Activated T-cell treated with anti-CD3 and anti-CD28 coated beads, Interleukin-2, amount 50 U/mL, for 4 hours (primary cell): ENCODE measurements at places on chromosomes 1 and 21. TPM values are rescaled to one million over a fixed set of nuclear protein-coding genes. Genes with fewer than 3 reads are reported as not detected.

- no peak for DNase-seq
Measured at GRCh38 chr1:230349020-230349393, 77.1 kb downstream of the PGBD5 start.

GRCh38 chr1:119136401-119136800 is 4.1 kb downstream of the WARS2 start:
- no peak for DNase-seq

DNA sequence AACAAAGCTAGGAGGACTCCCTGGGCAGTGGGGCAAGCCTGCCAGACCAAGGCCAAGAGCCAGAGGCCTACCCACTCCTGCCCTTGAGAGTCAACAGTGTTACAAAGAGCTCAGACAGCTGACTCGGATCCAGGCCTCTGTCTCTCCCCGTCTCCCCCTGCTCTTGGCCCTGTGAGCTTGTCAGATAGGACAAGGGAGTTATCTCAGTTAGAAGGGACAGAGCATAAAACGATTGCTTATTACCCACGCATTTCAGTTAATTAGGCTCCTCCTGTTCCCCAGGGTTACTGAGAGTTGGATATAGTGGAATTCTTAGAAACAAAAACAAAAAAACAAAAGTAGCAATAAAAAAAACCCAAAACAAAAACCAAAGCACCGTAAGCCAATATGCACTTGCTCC is 1.3 kb downstream of the SLC41A1 start:
- no peak for DNase-seq

- DNase-seq = no peak
Measured at GRCh38 chr21:37535130-37535529, 168.6 kb downstream of the DYRK1A start.

- no peak for DNase-seq
Measured at GRCh38 chr1:51524817-51525216, 5.8 kb upstream of the EPS15 start.

GRCh38 chr21:30831194-30831765 is 1.7 kb upstream of the KRTAP7-1 start:
- DNase-seq = peak; percentile 23

Gene LMX1A
- total RNA-seq = not detected

GRCh38 chr21:30613836-30614235 is at the start of gene KRTAP6-1:
Gene KRTAP6-1 (minus strand): TSS chr21:30613930. CDS start chr21:30613904, 26 bp downstream.
- DNase-seq = no peak

DNA sequence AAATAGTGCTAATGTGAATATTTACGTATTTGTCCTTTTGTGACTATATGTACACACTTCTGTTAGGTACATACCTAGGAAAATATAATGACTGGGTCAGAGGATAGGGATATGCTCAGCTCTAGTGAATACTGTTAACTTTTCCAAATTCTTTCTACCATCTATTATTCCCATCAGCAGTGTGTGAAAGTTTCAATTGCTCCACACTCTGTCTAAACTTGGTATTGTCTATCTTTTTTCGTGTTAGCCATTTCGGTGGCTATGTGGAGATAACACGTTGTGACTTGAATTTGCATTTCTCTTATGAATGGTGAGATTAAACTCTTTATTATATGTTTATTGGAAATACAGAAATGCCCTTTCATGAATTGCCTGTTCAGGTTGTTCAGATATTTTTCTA is 22.7 kb upstream of the LELP1 start:
- DNase-seq = no peak

Gene SYT11
- total RNA-seq = 8.0 TPM

Gene KIF26B
- total RNA-seq = 0.10 TPM

DNA sequence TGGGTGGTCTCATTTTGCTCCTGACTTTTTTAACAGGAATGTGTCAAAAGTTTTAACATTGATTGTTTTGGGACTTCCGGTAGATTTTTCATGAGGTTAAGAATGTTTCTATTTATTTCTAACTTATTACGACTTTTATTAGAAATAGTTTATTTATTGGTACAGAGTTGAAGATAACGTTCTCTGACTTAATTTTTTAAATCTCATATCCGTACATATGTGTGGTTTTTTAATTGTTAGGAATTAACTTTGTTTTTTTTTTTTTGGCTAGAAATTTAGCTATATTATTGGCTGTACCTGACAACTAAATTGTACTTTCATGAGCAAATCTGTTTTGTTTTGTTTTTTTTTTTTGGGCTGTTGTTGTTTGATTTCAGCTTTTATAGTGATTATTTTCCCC is 32.0 kb downstream of the RNF2 start:
- no peak for DNase-seq

GRCh38 chr1:206742719-206743383 is 27.7 kb upstream of the IL19 start:
- DNase-seq = peak; percentile 16

GRCh38 chr1:46133181-46133658 is 791 bp upstream of the PIK3R3 start:
- DNase-seq = no peak

Gene HAPLN2
- total RNA-seq = not detected

Gene AMY2B
- 2.8 TPM for total RNA-seq

Gene OBSCN
- total RNA-seq = 9.3 TPM

Gene KIF21B
- total RNA-seq = 36.3 TPM

Gene GRIK1
- total RNA-seq = not detected

GRCh38 chr1:209746451-209747165 is 9.2 kb upstream of the TRAF3IP3 start:
- DNase-seq = no peak

DNA sequence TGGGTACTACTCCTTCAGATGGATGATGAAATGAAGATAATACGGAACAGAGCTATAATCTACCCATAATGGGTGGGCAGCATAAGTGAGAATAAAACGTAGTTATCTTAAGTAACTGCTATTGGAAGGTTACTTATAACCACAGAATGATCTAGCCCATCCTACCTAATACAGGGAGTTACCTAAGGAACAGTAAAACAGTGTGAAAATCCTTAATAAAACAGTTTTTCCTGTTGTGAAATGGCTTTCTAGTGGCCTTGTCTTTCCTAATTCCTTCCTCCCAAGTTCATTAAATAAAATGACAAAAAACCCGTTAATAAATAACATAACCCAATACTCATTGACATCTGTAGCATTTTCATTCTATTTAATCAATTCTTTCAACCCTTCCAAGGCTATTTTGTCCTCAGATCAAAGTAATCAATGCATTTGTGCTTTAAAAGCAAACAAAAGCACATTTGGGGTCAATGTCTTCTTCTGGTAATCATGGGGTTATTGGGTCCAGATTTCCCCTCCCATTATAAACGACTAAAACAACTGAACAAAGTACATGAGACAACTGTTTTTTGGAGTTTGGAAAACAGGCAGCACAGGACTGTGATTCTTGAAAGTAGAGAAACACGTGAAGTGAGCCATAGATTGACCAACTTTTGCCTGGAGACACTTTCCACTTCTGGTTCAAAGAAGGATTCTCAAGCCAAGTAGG is 42.0 kb downstream of the PAPPA2 start:
- DNase-seq = no peak

Gene VWA5B1
- total RNA-seq = not detected

- no peak for DNase-seq
Measured at GRCh38 chr1:78722947-78723346, 73.3 kb downstream of the IFI44 start.

Gene OVAAL
- not detected for total RNA-seq

- no peak for DNase-seq
Measured at GRCh38 chr1:65995336-65995735, 202.6 kb downstream of the PDE4B start.

Gene LACTBL1
- total RNA-seq = not detected

GRCh38 chr1:35753626-35754260 is 16.0 kb downstream of the CLSPN start:
- DNase-seq = no peak

Gene IL22RA1
- total RNA-seq = 0.08 TPM

DNA sequence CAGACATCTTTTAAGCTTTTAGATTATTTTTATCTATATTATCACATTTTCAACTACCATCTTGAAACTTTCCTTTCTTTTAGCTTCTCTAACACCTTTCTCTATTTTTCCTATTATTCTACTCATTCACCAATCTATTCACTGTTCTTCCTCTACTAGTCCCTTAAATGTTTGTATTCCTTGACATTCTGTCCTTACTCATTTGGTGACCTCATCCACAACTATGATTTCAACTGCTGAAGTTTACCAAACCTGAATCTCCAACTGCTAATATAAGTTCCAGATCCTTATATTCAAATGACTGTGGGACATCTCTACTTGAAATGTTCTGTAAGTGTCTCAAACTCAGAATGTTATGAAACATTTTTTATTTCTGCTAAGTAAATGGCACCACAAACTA is 49.2 kb downstream of the TUT4 start:
- no peak for DNase-seq

GRCh38 chr21:33036430-33037162 is 10.9 kb downstream of the OLIG2 start:
- no peak for DNase-seq

- DNase-seq = no peak
Measured at GRCh38 chr1:234713859-234714258, 103.9 kb upstream of the IRF2BP2 start.

Gene FAM72C
- 3.6 TPM for total RNA-seq

DNA sequence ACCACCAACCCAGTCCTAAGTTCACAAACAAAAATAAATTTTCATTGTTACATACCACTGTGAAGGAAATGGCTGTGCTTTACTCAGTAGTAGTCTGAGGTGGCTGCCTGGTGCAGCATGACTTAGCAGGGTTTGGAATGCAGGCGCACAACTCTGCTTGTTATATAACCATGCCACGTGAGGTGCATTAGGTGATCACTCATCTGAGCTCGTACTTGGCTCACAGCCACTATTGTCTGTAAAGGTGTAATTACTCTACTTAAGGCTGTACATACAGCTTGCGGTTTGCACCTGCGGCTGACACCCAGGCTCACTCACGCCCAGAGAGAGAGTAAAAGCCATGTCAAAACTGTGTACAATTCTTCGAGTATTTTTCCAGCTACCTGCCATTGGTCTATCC is 599.4 kb downstream of the LTN1 start:
- DNase-seq = no peak

DNA sequence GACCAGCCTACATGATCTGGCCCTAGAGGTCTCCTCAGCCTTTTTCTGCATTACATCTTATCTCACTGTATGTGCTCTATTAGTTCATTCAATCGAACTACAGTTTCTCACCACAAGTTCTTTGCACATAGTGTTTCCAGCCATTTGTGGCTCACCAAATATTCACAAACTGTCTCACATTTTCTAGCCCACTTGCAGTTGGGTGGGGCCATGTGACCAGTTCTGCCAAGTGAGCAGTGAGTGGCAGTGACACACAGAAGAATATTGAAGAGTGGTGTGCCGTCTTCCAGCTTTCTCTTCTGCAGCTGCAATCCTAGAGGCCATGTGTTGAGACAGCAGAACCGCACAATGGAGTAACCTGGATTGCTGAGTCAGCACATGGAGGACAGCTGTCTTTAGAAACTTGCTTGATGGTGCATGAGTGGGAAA is 103.2 kb upstream of the ZNF644 start:
- no peak for DNase-seq

GRCh38 chr1:206812471-206812870 is 40.2 kb upstream of the IL10 start:
- DNase-seq = no peak
